ENCODE measurements at places on chromosomes 7 and 10.
A peak's percentile ranks its signal among the peaks of the same experiment; 100 is the strongest.

GRCh38 chr10:14784459-14785055 lies 9.9 kb upstream of the FAM107B start:
- no peak for DNase-seq

GRCh38 chr10:132359305-132360040 lies 27.5 kb downstream of the LRRC27 start:
- no peak for DNase-seq

- no peak for DNase-seq
Observed at GRCh38 chr7:105267244-105267643, 121.5 kb downstream of the SRPK2 start.

- no peak for DNase-seq
Observed at GRCh38 chr10:112588225-112588990, 141.4 kb downstream of the VTI1A start.

GRCh38 chr10:97297556-97298222 lies 5.3 kb upstream of the ARHGAP19 start:
- DNase-seq, result no peak

DNA sequence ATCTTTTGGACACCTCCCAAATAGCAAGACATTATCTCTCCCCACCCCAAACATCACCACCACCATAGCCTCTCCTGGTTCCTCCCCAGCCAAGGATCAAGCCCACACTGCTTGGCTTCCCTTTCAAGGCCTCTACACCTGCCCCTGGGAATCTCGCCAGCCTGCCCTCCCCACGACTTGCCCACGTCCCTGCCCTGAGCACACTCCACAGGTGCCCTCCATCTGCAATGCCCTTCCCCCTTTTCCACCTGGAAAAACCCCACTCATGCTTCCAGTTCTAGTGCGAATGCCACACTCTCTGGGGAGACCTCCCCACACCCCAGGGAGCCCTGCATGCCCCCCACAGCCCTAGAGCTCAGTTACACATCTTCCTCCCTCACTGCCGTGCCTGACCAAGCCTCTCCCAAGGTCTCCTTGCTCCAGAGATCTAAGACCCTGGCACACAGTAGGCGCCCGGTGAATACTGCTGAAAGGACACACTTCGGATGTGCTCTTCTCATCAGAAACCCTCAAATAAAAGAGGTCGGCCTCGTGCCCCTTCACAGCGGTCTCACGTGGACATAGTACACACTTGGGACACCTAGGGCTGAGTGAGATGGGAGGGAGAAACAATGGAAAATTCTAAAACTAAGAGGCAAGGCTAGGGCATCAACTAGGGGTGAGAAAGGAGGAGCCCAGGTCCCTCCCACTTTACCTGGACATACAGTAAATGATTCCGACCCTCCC lies 91.4 kb downstream of the DLG5 start:
- DNase-seq, result no peak

- DNase-seq, result no peak
Observed at GRCh38 chr7:130913639-130914553, 179.9 kb upstream of the KLF14 start.

GRCh38 chr7:108503112-108504026 lies 22.6 kb downstream of the PNPLA8 start:
- no peak for DNase-seq

DNA sequence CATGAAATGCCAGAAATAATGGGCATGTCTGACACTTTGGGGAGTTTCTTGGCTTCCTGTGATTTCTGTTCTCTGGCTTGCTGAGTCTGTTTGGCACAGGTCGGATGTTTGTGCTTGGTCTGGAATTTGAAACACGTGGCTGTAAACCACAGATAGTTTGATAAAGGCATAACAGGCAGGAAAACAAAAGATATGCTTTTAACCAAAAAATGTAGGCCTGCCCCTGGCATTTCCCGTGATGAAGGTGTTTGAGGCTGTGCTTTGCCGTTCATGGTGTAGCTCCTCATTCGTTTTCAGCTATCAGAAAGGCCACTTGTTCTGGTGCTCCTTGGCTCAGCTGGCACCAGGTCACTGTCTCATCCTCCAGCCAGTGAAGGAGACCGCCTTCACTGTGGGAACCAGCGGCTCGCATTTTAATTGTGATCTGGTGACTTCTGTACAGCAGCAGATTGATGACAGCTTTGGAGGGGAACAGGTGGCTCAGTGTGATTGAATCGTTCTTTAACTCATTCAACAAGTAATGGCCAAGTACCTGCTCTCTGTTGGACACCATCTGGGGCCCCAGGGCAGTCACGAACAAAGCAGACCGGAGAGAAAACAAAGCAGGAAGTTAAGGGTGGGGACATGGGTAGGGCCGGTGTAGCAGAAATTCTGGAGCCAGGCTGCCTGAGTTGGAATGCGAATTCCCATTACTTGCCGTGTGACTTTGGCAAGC lies 111.5 kb downstream of the CCNY start:
- DNase-seq, result peak; percentile 17

Measured in hippocampal formation (tissue), 2 donors.